ENCODE measurements at places on chromosomes 7 and 10. TPM values are rescaled to one million over a fixed set of nuclear protein-coding genes. Genes with fewer than 3 reads are reported as not detected.

DNA sequence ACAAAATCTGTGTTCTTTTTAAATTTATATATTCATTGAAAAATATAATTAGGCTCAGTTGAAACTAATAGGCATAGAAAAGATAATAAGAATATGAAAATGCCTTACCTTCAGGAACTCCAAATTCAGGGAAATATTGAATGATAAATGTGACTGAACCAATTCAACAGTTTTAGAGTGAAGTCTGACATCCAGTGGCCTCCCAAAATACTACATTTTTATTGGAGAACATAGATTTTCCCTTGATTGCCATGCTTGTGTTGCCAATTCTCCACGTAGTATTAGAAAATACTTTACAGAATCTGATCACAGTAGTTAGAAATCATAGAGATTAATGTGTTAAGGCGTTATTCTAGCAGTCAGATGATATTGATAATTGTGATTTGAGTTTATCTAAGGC, 1246.7 kb downstream of the GATA3 start:
- DNase-seq = no peak

DNA sequence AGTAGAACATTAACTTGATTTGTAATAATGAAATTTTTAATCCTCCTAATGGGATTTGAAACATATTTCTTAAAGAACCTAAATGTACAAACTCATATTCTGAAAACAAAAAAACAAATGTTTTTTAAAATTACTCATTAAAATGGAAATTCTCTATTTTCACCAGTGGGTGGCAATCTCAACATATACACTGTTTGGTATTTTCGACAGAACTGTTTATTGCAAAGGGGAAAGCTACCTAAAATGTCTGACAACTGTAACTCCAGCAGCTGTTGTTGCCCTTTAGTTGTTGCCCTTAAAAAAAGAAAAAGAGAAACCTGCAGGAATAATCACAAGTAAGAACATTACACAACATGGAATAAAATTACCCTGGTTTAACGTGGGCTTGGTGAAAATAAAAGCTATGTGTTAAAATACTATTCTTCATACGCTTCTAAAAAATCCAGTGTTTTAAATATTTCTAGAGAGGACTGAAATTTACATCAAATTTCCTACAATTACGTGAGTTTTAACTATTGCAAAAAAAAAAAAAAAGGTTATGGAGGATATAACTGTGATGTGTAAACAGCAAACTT, 54.5 kb downstream of the COL1A2 start:
- peak; percentile 68 for DNase-seq

DNA sequence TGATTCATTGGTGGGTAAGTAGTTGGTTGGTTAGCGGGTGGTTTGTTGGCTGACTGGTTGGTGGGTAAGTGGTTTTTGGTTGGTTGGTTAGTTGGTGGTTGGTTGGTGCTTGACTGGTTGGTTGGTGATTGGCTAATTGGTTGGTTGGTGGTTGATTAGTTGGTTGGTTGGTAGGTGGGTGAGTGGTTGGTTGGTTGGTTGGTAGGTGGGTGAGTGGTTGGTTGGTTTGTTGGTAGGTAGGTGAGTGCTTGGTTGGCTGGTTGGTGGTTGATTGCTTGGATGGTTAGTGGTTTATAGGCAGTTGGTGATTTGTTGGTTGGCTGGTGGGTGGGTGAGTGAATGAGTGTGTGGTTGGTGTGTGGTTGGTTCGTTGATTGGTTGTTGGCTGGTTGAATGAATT, 44.2 kb downstream of the CALML3 start:
- no peak for DNase-seq

DNA sequence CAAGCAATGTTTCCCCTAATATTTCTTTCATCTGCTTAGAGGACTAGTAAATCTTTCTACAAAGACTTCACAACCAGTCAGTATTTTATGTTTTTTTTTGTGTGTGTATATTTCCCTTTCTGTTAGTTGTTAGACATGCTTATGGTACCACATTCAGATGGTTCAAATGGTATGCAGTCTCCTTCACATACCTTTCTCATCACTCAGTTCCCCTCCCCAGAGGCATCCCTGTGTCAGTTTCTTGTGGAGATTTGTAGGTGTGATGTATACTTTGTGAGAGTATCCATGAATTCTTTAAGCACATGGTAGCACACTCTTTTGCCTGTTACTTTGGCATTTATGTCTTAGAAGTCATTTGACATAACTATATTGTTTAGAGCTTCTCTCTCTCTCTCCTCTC, 4.4 kb downstream of the ZNF485 start:
- DNase-seq = no peak

- no peak for DNase-seq
These were observed 77.0 kb downstream of the OAT start for GRCh38 chr10:124341768-124342135.

DNA sequence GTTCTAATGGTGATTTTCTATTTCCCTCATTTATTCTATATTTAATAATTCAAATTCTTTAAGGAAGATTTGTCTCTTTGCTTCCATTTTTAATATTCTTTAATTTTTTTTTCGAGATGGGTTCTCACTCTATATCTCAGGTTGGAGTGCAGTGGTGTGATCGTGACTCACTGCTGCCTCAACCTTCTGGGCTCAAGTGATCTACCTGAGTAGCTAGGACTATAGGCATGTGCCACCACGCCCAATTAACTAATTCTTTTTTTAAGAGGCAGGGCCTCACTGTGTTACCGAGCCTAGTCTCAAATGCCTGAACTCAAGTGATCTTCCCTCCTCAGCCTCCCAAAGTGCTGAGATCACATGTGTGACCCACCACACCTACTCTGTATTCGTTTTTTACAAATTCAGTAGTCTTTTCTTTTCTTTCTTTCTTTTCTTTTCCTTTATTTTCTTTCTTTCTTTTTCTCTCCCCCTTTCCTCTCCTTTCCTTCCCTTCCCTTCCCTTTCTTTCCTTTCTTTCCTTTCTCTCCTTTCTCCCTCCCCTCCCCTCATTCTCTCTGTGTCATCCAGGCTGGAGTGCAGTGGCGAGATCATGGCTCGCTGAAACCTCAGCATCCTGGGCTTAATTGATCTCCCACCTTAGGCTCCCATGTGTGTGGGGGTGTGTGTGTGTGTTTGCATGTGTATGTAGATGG, 323.1 kb downstream of the ADK start:
- no peak for DNase-seq

DNA sequence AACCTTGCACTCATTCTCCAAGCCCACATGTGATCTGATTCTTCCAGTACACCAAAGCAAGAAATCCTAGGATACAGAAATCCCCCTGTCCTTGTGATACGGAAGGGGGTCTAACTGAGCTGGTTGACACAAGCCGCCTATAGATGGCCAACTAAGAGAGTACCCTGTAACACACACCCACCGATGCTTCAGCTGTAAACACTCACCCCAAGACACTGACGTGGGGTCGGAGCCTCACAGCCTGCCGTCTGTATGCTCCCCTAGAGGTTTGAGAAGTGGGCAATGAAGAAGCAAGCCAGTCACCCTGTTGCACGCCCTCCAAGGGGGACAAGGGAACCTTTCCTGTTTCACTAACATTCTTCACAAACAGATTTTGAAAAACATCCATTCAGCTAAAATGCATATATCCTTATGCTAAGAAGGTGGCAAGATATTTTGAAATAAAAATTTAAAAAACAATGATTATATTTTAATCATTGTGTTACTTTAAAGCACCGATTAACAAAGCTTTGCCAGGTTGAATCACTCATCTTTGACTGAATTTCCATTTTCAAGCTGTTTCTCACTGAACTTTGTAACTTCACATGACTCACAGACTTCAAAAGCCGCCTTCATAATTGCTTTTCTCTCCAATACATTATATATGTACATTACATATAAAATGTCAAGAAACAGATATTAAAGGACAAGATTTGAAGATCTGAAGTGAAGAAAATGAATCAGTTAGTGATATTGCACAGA, 329.3 kb downstream of the ARL4A start:
- no peak for DNase-seq

DNA sequence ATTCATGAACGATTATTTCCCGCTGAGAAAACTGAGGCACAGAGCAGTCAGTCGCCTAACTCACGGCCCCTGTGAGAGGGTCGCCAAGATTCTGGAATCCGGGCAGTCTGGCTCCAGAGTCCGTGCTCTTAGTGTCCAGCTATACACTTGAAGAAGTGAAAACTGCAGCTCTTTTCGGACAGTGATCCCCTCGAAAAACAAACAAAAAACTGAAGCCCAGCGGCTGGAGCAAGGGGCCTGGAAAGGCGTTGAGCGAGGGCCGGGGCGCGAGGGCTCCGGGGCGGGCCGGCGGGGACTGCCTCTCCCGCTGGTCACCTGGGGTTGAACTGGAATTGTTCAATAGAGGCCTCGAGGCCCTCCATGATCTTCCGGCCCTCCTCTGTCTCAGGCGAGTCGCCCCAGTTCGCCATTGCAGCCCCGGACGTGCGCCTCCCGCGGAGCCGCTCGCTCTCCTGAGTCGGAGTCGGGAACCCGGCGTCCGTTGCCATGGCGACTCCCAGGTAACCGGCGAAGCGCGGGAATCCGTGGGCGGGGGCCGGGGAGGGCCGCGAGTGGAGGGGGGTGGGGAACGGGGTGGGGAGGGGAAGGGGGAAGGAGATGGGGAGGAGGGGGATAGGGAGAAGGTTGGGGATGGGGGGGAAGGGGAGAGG, 881 bp downstream of the C10orf67 start:
- no peak for DNase-seq

DNA sequence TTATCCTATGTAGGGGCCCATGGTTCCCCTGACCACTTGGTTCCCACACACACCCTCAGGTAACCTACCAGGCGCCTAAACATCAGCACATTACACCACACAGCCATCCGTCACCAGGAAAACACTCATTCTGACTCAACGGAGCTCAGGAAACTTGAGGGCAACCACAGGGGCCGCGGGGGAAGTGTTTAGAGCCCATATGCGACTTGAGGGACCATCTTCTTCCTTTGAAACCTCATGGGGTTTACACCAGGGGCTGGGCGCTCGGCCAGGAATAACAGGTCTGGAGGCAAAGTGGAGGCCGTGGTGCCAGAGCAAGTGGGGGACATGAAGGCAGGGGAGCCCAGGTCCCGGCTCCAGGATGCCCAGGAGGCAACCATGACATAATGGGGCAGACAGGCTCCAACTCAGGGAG, 1.5 kb downstream of the STX1A start:
- peak; percentile 80 for DNase-seq

DNA sequence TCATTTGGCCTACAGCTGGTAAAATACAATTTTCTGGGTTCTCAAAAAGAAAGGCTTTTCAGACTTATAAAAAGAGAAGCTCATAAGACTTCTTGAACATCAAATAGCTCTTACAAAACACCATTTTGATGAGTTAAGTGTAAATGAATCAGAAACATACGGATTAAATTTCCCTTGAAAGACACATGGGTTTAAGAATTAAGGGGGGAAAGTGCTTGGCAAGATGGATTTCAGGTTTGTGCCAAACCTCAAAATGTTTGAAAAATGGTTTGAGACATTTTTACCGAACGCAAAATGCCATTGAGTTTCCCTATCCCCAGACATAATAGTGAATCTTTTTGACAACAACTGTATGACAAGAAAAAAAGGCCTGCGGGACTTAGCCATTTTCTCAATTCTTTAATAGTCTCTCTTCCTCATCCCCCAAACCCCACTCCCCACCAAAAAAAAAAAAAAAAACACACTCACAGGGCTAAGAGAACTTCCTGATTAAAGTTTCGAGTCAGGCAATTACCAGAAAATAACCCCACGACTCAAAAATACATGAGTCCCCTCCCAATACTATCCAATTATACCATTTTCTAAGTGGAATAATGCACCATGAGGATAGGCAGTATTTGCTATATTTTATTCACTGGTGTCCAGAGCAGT, 260.1 kb downstream of the TRIL start:
- DNase-seq = no peak

GRCh38 chr10:121614613-121615434, 16.6 kb upstream of the FGFR2 start:
- DNase-seq = no peak

GRCh38 chr7:8018961-8019360, 50.4 kb downstream of the GLCCI1 start:
- DNase-seq = no peak

DNA sequence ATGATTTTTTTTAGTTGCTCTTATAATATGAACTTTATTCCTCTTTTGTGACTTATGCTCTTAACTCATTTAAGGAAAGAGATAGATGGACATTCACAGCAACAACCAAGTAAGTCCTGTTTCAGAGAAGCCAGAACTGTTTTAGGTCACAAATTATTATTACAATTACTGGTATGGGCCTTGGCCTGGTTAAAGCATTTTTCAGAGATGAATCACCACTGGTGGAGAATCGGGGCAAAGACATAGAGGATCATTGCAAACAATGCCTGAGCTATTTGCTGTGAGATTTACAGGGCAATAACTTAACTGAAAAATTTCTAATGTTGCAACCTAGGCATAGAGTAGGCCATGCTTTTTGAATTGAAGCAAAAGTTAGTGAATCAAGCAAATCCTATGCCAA, 138.0 kb upstream of the YAE1 start:
- no peak for DNase-seq

DNA sequence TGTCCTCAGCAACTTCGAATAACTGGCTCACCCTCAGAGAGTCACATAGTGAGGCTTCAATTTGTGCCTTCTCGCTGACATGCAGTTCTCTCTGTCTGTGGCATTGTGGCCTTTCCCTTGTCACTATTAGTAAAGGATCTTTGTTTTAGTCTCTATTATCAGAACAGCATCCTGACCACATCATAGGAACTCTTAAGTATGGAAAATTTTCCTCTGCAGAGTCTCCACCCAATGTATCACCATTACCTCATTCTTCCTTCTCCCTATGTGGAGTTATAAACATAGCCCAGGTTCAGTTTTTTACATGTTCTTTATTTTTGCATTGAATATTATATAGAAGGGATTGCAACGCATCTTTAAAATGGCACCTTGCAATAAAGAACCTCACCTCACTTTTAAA, 112.9 kb downstream of the FAM107B start:
- no peak for DNase-seq

SLC16A12 gene
- not detected for total RNA-seq

PNLIPRP2 gene
- total RNA-seq = not detected

CAMK1D gene
- total RNA-seq = 1.4 TPM

Data from lung microvascular endothelial cell (primary cell).